CD4-positive, alpha-beta memory T cell (primary cell): ENCODE measurements at places on chromosomes 13 and 19. TPM values are rescaled to one million over a fixed set of nuclear protein-coding genes. Genes with fewer than 3 reads are reported as not detected.

- DNase-seq: no peak
- H3K4me3 ChIP-seq: no peak overlapping the region
- H3K27me3 ChIP-seq: no peaks in the 10 kb centered on the region
- peaks cover 44% of the 10 kb centered on the region for H3K36me3 ChIP-seq
- H3K27ac ChIP-seq: peak overlapping the region; percentile 42
Measured at GRCh38 chr19:1073063-1073955, 6.3 kb downstream of the ARHGAP45 start.

- H3K36me3 ChIP-seq: no peaks in the 10 kb centered on the region
- no peaks in the 10 kb centered on the region for H3K4me1 ChIP-seq
- H3K4me3 ChIP-seq: no peak overlapping the region
- peaks cover 4% of the 10 kb centered on the region for H3K27me3 ChIP-seq
- DNase-seq: no peak
Measured at GRCh38 chr19:51479531-51480331, 1.4 kb downstream of the CEACAM18 start.

DNA sequence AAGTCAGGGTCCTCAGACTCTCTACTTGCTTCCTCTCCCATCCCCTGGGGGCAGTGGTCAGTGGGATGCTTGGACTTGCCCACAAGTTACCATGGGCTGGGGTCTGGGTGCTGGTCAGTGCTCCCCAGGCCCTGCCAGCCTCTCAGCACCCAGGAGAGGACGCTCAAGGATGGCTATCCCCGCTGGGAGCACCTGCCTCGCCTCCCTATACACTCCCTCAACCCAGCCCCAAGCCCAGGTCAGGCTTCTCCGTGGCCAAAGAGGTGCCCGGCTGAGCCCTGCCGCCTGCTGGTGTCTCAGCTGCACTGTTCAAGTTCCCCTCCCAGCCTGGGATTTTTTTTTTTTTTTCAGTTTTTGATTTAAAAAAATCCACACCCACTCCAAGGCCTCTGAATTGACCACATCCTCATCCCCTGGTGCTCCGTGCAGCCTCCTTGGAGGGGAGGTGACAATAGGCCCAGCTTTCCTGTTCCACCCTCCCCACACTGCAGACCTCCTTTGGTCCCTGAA is 10.8 kb downstream of the F2RL3 start:
- no peak overlapping the region for H3K4me3 ChIP-seq
- H3K27me3 ChIP-seq: no peaks in the 10 kb centered on the region
- H3K27ac ChIP-seq: no peak overlapping the region
- no peaks in the 10 kb centered on the region for H3K36me3 ChIP-seq
- DNase-seq: no peak
- H3K4me1 ChIP-seq: peaks cover 20% of the 10 kb centered on the region

DNA sequence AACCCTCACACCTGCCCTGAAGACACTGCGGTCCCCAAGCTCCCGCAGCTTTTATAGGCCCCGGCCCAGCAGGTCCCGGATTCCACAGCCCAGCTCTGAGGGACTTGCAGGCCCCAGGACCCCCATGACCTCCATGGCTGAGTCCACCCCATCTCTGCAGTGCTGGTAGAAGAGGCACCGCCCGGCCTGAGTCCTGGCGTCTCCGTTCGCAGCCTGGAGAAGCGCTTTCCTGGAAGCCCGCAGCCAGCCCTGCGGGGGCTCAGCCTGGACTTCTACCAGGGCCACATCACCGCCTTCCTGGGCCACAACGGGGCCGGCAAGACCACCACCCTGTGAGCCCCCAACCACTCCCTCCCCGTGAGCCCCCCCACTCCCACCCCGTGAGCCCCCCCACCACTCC is 9.2 kb downstream of the ABCA7 start:
- H3K27me3 ChIP-seq: no peaks in the 10 kb centered on the region
- H3K36me3 ChIP-seq: peaks cover 17% of the 10 kb centered on the region
- no peak overlapping the region for H3K27ac ChIP-seq
- H3K4me1 ChIP-seq: no peaks in the 10 kb centered on the region
- no peak for DNase-seq
- H3K4me3 ChIP-seq: no peak overlapping the region

DNA sequence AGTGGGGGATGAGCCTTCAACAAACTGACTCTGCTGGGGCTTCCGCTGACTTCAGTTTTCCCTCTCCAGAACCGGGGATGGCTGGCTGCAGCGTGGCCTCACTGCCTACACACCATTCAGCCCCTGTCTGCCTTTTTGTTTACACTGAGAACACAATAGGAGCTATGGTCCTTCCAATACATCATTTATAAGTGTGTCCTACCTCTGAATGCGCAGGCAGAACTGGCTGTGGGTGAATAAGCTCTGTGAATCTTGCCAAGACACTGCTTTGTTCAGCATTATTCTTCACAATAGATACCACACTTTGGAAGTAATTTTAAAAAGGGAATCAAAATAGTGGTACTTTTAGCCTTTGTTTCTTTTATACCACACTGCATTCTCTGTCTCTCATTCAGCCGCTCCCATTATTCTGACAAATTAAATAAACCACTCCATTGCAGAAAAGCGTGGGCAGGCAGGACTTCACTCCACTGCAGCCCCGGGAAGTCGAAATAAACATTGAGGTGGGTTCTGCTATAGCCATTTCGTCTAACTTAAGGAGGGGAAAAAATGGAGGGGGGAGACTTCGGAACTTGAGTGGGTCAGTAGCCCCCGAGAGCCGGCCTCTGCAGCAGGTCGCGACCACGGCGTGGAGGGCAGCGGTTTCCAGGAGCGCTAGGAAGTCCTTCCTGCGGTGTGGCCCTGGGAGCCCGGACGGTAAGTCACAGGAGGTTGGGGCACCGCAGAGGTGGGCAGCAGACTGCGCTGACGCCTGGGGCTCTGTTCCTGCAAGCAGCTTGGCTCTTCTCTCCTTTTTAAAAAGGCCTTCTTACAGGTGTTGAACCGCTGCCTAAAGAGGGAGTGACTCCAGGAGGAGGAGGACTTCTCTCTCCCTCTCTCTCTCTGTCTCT is 94.8 kb upstream of the SOX1 start:
- no peak overlapping the region for H3K4me3 ChIP-seq
- no peaks in the 10 kb centered on the region for H3K4me1 ChIP-seq

DNA sequence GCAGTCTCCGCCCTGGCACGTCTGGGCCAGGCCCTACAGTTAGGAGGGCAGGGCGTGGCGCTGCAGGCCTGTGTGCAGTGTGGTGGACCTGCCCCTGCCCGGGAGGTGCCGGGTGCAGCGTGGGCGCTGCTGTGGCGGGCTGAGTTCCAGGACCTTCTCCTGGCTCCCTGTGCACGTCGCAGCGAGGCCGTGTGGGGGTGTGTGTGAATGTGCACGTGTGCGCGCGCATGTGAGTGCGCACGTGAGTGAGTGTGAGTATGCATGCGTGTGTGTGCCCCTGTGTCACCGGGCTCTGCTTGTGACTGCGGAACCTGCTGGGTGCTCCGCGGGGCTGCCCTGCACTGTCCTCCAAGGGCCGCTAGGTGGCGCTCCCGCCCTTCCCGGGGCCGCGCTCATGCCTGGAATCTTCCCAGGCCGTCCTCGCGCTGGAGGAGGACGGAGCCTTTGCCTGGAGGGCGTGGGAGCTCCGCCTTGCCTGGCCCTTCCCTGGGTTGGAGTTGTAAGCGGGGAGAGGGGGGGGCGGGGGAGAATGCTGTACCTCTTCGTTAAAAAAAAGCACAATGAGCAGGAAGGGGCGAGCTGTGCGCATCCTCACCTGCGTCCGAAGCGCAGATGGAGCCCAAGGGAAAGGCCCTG is 79.3 kb downstream of the KDM4B start:
- H3K36me3 ChIP-seq: no peaks in the 10 kb centered on the region

The NKG7 gene
- total RNA-seq: 2.8 TPM

DNA sequence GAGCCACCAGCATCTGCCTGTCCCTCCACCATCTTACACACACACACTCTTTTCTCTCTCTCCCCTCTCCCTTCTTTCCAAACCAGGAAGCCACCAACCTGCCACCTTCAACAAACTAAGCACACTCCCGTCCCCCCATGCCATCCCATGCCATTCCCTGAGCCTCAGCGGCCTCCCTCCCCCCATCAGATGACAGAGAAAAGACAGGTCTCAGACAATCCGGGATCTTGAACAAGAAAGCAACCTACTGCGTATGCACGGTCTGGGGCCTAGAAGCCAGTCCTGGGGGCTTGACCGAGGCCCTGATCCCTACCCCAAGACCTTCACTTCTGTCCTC is 19.4 kb downstream of the AKT2 start:
- H3K27ac ChIP-seq: no peak overlapping the region
- peaks cover 14% of the 10 kb centered on the region for H3K36me3 ChIP-seq
- H3K4me1 ChIP-seq: no peaks in the 10 kb centered on the region
- DNase-seq: no peak
- H3K4me3 ChIP-seq: no peak overlapping the region
- no peaks in the 10 kb centered on the region for H3K27me3 ChIP-seq

DNA sequence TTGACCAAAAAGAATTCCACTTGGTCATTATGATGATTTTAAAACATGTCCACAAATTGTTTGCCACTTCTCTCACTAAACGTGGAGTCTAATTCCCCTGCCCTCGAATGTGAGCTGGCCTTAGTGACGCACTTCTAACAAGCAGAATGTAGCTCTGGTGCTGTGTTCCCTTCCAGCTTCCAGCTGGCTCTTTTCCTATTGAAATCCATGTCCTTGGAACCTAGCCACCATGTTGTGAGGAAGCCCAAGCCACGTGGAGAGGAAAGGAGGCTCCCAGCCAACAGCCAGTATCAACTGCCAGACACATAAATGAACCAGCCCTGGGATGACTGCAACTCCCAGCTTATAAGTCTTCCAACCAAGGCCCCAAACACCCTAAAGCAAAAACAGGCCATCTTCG is 23.6 kb upstream of the CEBPA start:
- no peak overlapping the region for H3K27ac ChIP-seq
- no peaks in the 10 kb centered on the region for H3K4me1 ChIP-seq
- H3K27me3 ChIP-seq: no peaks in the 10 kb centered on the region

DNA sequence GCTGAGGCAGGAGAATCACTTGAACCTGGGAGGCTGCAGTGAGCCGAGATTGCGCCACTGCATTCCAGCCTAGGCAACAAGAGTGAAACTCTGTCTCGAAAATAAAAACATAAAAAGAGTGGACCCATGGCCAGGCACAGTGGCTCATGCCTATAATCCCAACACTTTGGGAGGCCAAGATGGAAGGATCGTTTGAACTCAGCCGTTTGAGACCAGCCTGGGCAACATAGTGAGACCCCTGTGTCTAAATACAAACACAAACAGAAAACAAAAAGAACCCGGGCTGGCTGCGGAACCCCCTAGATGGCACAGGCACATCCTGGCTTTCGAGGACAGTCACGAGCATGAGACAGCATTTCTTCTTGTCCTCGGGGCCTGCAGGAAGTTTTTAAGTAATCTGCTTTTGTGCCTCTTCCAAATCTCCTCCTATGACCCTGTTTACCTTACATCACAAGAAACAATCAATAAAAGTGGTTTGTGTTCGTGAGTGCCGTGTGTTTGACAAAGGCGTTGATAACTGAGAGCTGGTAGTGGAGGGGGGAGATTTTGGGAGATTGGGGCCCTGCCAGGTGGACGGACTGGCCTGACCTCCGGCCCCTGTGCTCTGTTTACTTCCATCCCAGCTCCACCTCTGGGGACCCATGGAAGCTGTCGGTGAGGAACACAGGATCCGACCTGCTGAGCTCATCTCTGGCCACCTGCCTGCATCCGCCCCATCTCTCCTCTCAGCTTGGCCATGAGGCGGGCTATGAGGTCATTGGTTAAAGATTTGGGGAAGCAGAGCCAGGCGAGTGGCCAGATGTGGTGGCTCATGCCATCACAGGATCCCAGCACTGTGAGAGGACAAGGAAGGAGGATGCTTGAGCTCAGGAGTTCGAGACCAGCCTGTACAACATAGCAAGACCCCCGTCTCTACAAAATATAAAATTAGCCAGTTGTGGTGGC is 5.9 kb upstream of the GDF15 start:
- no peak overlapping the region for H3K4me3 ChIP-seq
- H3K36me3 ChIP-seq: no peaks in the 10 kb centered on the region
- no peaks in the 10 kb centered on the region for H3K27me3 ChIP-seq
- H3K4me1 ChIP-seq: no peaks in the 10 kb centered on the region
- no peak overlapping the region for H3K27ac ChIP-seq

The RASL11A gene
- total RNA-seq: 0.96 TPM

- H3K36me3 ChIP-seq: no peaks in the 10 kb centered on the region
- DNase-seq: no peak
- peaks cover 22% of the 10 kb centered on the region for H3K27me3 ChIP-seq
- no peak overlapping the region for H3K4me3 ChIP-seq
Measured at GRCh38 chr13:94968040-94968756, 255.9 kb upstream of the SOX21 start.

The IGFL4 gene
- not detected for total RNA-seq

DNA sequence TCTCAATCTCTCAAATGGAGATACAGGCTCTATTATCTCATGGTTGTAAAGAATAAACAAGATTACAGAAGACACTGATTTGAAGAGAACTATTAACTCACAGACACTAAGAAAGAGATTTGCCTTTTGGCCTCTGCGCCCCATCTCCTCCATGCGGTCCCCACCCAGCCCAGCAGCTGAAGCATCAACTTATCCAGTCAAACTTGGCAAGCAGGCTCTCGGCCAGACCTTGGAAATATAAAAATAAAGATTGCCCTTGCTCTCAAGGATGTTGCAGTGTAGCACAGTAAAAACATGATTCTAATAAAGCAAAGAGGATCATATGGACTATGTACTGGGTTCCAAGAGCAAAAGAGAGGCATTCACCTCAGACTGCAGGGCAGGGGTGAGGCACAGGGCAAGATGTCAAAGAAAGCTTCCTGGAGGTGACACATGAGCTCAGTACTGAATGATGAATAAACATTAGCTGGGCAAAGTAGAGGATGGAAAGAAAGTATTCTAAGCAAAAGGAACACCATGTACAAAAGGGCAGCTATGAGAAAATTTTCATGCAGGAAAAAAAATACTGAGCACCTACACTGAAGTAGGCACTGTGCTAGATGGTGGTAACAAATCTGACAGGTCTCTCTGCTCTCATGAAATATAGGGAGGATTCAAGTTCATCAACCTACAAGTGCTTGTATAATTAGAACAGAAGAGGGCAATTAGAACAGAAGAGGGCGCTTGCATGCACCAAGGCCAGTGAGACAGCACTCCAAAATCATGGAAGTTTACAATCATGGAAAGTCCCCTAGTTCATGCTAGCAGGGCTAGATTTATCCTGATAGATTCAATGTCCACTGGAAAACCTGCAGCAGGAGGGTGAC is 85.0 kb downstream of the SACS start:
- H3K27me3 ChIP-seq: no peaks in the 10 kb centered on the region
- no peak overlapping the region for H3K27ac ChIP-seq
- H3K4me3 ChIP-seq: no peak overlapping the region

- H3K4me1 ChIP-seq: no peaks in the 10 kb centered on the region
- no peak overlapping the region for H3K27ac ChIP-seq
- no peak for DNase-seq
- H3K4me3 ChIP-seq: no peak overlapping the region
Measured at GRCh38 chr19:37519890-37520289, 13.2 kb downstream of the ZNF793 start.
